Left ventricle myocardium superior (tissue), 1 donor: ENCODE measurements at places on chromosomes 4 and X. TPM values are rescaled to one million over a fixed set of nuclear protein-coding genes. Genes with fewer than 3 reads are reported as not detected.

- DNase-seq: no peak
Observed at GRCh38 chrX:120120223-120120622, 4.5 kb upstream of the RHOXF1 start.

GRCh38 chr4:161714022-161714751 lies 449.6 kb downstream of the FSTL5 start:
- DNase-seq: no peak

- DNase-seq: no peak
Observed at GRCh38 chrX:19225909-19226308, 103.6 kb upstream of the ADGRG2 start.

The ZFYVE28 gene
- total RNA-seq: 5.6 TPM

GRCh38 chr4:5120468-5120867 lies 69.2 kb downstream of the STK32B start:
- no peak for DNase-seq

DNA sequence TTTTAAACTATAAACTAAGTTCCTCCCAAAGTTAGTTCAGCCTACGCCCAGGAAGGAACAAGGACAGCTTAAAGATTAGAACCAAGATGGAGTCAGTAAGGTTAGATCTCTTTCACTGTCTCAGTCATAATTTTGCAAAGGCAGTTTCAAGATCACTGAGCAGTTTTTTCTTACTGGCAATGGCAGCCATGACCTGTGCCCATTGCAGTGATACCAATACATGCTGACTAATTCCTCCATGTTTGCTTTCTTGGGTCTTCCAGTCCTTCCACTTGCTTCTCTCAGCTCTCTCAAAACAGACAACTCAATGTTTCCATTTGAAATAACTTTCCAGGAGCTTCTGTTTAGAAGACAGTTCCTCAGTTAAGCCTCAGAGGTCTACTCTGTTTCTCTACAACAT lies 79.5 kb downstream of the PCDH18 start:
- DNase-seq: no peak

- DNase-seq: no peak
Observed at GRCh38 chr4:23857367-23857959, 32.4 kb downstream of the PPARGC1A start.

DNA sequence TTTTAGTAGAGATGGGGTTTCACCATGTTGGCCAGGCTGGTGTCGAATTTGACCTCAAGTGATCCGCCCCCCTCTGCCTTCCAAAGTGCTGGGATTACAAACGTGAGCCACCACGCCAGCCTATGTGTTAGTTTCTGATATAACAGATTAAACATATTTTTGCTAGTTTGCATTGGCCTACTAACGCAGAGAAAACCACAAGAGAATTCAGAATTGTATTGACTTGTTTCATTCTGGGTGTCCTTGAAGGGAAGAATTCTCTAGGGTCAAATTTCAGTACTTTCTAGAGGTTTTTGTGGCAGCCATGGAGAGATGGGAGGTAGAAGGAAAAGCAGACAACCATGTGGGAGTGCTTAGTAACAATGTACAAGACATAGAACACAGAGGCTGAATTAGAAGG lies 46.1 kb upstream of the BMPR1B start:
- DNase-seq: no peak
